Fibroblast of skin of back (primary cell): ENCODE measurements at places on chromosomes 3 and 15.
A peak's percentile ranks its signal among the peaks of the same experiment; 100 is the strongest.

DNA sequence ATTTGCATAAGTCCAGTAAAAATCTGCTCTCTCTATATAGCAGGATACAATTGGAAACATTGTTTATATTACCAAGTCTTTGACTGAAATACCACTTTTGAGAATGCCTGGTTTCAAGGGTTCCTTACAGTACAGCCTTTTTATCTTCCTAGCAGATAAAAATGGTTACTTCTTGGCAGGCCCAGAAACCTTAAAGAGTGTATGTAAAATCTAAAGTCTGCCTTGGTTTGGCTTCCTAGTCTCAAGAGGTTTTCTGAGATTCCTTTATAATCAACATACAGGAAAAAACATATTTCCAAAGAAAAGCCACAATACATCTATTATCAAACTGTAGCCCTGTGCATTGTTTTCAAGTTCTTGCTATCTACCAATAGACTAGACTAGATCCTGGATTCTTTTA lies 84.6 kb downstream of the PLSCR2 start:
- no peak for DNase-seq

DNA sequence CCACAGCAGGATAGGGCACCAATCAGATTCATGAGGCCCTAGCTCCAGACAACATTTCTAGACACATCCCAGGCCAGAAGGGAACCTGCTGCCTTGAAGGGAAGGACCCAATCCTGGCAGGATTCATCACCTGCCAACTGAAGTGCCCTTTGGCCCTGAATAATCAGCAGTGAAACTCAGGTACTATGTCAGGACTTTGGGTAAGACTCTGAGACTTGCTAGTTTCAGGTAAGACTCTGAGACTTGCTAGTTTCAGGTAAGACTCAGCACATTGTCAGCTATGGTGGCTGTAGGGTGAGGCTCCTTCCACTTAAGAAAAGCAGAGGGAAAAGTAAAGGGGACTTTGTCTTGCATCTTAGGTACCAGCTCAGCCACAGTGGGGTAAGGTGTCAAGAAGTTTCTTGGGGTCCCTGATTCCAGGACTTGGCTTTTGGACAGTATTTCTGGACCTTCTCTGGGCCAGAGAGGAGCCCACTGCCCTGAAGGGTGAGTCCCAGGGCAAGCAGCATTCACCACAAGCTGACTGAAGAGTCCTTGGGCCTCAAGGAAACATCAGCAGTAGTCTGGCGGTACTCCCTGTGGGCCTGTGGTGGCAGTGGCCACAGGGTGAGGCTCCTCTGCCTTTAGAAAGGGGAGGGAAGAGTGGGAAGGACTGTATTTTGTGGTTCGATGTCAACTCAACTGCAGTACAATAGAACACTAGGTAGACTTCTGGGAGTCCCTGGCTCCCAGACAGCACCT lies 13.7 kb upstream of the COL8A1 start:
- DNase-seq, result no peak

DNA sequence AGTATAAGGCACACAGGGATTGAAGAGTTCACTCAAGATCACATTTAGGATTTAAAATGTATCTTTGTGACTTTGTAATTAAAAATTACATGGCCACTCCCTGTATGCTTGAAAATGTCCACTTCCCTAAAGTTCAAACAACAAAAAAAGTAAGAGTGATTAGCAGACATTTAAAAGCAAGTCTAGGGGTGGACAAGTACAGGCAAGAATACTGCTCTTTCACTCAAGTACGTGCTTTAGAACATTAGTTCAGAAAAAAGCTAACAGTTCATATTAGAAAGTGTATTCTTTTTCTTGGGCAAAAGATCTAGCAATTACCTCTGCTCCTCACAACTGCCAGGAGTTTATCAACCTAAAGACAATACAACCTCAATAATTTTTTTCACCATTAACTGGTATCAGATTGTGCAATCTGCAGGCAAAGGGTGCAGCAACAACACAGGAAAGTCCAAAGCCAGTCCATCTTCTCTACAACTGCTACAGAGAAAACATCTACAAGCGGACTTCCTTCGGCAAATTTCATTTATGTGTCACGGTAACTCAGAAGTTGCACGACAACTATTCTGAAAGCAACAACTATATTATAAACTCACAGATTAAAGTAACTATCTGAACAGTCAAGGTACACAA lies 18.1 kb downstream of the CHSY1 start:
- no peak for DNase-seq

DNA sequence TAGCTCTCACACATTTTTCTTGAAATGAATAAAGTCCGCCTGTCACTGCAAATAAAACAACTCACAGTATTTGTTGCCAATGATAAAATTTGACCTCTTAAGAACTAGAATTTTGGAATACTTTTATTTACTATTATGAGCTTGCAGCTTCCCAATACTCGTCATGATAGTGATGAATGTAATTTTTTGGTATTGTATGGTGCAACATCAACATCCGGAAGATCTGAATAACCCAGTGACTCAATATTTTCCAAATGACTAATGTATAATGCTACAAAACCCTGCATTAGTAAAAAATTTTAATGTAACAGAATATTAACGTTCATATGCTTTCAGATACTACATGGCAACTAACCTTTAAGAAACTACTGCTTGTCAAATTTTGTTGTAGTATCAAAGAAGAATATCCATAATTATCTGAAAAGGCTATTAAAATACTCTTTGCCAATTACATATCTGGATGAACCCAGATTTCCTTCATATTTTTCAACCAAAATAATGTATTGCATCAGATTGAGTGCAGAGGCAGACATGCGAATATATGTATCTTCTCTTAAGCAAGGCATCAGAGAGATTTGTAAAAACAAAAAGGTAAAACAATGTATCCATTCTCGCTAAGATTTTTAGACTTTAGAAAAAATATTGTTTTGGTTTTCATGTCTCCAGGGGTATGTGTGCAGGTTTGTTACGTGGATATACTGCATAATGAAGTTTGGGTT lies 95.3 kb downstream of the IGF2BP2 start:
- DNase-seq, result peak; percentile 92

DNA sequence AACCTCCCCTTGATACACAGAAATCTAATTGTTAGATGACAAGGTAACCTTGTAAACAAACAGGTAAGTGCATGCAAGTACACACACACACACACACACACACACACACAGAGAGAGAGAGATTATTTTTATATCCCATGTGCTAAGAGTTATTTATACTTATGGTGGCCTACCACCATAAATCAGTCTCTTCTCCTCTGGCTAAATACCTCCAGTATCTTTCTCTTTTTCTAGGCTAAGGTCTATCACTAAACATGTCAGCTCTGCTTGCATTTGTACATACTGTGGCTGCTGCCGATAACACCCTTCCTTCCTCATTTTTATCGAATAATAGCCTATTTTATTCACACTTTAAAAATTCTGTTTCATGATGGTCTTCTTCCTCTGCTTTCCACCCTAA lies 172.4 kb downstream of the CNTN3 start:
- DNase-seq, result no peak

- no peak for DNase-seq
Observed at GRCh38 chr15:59104602-59104911, 389 bp upstream of the CCNB2 start.

DNA sequence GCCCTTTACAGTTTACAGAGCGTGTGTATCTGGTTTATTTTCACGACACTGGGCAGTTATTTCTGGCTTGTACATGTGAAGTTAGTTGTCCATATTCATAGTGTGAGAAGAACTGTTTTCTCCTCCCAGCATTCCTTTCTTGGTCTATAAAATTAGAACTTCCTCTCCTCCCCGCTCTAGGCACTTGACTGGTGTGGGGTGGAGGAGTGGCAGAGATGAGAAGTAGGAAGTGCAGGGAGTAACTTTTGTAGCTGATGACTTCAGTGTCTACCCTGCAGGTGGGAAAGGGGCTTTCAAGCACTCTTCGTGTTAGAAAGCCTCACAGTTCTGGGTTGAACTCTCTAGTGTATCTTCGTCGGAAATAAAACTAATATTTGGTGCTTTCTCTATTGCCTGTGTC lies 13.4 kb downstream of the APOD start:
- DNase-seq, result no peak

- DNase-seq, result peak; percentile 72
Observed at GRCh38 chr15:36334059-36334458, 245.4 kb upstream of the CDIN1 start.

DNA sequence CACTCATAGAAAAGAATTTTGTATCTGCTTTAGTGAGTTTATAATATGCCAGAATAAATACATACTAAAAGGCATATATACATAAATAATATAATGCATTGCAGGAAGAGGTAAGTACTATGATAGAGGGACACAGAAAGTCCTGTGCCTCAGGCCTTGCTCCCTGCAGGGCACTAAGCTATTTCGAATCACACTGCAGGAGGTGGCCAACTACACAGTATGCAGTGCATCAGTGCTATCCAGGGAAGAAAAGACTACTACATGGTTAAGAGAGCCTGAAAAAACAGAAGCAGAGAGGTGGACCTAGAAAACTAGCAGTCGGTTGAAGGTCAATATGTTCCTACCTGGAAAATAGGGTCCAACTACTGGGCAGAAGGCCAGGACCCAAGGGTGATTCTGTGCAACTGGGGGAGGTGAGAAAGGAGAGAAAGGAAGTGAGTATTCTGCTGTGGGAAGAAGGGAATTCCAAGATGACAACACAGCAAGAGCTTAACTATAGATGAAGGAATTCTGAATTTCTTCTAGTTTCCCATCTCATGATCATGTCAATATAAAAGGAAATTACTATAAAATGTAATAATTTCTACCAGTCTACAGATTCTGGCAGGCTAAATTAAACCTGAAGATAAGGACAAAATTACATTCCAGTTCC lies 218.0 kb downstream of the ZBTB20 start:
- DNase-seq, result no peak

- DNase-seq, result peak; percentile 93
Observed at GRCh38 chr15:59349680-59350420, 22.8 kb downstream of the MYO1E start.
